ENCODE measurements at places on chromosomes 2 and 18.
A peak's percentile ranks its signal among the peaks of the same experiment; 100 is the strongest.

GRCh38 chr2:207184348-207184747 is 18.6 kb upstream of the KLF7 start:
- peak; percentile 55 for DNase-seq

- DNase-seq: peak; percentile 76
These were observed at the start of gene TFPI for GRCh38 chr2:187554011-187554703. Gene TFPI, minus strand, starts transcription at chr2:187554435. Its CDS starts 50,667 bp downstream, at chr2:187503768.

DNA sequence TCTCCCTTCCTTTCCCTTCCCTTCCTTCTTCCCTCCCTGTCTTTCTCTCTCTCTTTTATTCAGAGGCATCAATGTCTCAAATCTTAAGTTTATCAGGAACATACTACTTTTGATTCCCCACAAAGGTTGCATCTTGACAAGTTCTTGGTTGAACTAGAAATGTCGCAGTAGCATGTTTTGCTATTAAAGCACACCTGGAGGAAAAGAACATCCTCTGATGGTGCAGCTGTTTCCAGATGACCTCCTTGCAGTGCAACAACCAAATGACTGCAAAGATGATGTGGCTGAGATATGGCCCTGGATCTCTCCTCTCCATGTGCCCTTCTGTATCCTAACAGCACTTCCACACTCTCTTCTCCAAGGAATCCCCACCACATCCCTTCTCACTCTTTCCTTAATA is 127.2 kb downstream of the SLC8A1 start:
- no peak for DNase-seq

GRCh38 chr2:198028955-198029354 is 224.6 kb downstream of the PLCL1 start:
- no peak for DNase-seq

GRCh38 chr2:176251928-176252327 is 17.3 kb upstream of the MTX2 start:
- DNase-seq: no peak

DNA sequence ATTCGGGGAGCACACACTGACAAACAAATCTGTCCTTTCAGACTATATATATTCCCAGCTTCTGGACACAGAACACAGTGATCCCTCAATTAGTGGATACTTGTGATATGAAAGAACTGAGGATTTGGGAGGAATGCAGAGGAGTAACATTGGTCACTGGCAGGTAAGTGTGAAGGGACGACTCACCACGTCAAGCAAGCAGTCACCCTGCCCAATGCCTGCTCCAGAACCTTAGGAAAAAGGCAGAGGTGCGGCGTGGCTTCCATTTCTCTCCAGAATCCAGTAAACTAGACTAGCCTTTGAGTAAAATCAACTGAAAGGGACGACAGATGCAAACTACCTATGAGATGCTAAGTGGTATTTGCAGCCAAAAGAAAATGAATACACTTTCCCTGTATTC is 1.1 kb downstream of the CCDC93 start:
- no peak for DNase-seq

DNA sequence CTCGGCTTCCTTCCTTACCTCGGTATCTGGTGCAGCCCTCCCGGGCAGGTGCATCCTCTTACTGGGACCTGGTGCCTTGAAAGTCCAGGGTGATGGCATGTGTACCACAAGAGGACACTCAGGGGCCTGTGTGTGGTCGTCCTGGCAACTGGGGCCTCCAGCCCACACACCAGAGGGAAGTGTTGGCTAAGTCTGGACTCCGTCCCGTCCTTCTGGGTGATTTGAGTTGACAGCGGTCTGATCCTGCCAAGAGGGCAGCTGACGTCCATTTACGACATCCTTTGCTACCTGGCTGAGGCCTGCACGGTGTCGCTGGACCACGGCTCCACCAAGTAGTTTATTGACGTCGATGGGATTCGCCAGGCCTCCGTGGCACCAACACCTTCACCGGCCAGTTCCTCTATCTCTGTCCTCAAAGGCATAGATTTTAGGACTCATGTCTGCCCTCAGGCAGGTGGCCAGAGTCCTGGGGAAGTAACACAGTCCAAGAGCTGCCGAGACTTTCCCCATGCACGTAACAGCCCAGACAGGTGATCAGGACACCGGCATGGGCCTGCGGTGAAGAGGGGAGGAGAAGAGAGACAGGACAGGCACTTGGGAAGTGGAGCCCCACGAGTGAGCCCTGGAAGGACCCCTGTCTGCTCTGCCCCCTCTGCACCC is 186.0 kb upstream of the HDAC4 start:
- no peak for DNase-seq

DNA sequence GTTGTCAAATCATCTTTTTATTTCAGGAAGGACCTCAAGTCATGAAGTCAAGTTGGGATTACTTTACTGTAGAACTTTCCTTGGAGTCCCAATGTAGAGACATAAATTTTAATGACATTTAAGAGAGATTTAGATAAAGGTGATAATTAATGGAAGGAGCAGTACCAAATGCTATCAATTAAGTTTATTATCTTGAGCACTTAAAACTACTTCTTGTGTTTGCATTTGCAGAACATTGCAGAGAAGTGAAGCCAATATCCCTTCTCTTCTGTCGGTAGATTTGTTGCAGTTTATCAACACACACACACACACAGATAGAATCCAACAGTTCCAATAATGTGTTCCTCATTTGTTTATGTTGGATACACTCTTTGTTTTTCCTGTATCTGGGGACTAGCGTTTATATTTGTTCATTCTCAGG is 570.7 kb downstream of the EPHA4 start:
- no peak for DNase-seq

DNA sequence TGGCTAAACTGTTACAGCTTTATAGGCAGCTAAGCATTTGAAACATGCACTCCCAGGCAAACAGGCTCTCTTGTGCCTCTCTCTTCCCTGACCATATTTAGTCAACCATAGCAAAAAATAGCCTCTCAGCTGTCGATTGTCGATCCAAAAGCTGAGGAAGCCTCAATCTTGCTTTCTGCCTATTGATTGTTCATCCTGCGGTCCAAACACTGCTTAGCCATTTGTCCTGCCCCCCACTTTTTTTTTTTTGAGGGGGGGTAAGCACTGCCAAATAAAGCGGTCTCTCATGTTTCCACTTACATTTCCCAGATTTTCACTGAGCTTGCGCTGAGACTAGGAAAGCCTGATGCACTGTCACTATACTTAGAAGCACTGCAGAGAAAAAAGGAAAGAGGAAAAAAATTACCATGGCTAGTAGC is 90.8 kb downstream of the MIB1 start:
- DNase-seq: no peak

DNA sequence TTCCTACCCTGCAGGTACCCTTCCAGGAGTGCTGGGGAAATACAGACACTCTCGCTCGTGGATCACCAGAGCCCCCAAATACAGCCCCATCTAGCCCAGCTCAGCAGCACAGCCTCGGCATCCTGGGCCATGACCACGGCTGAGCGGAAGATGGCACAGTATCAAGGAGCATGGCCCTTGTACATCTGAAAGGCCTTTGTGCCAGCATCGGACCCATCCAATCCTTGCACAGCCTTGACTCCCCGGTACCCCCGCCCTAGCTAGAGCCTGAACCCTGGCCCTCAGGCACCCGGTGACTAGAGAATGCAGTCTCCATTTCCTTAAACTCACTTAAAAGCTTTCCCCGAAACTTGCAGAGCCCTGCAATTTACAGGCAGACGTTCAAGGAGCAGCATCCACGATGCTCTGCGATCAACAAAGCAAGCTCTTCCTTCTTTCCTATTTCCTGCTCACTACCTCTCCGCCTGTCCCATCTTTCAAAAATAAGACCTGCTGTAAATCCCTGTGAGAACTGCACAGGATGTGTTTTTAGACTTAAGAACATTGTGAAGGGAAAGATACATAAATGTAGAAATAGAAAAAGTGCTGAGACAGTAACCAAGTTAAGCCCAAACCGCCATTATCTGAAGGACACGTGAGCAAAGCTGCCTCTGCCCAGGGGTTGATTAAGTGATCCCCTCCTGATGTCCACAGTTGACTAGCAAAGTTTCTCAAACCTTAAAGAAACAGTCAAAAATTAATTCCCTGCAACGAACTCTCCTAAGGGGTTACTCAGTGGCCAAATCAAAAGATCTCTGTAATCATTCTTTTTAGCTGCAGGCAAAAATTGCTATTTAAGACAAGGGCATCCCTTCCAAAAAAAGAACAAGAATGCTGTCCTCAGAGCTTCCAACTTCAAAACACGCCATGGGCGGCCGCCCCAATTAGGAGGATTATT is 48.5 kb downstream of the ZNF516 start:
- DNase-seq: no peak

GRCh38 chr2:5235701-5236100 is 456.5 kb upstream of the SOX11 start:
- DNase-seq: no peak

DNA sequence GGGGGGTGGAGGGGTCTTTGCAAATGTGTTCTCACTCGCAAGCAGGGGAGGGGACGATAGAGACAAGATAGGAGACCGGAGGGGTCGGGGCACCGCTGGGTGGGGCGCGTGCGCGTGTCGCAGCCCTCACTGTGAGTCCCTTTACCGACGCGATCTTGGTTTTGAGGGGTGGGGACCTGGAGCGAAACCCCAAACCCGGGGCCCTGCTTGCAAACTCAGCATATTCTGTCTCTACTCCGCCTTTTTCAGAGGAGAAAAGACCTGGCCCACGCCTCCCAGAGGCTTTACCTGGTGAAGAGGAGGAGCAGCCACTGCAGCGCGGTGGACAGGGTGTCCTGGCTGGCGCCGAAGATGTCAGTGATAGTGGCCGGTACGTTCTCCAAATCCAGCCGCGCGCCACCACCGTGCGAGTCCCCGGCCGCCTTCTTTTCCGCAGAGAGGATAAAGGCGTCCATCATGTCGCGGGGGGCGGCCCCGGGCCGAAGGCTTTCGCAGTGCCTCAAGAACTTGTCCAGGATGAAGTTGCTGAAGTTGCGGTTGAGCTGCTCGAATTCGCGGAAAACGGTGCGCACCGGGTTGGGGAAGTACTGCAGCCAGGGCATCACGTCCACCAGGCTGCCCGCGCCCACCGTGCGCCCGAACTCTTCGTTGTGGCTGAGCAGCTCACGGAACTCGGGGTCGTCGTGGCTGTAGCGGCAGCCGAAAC is 1.7 kb downstream of the CYP1B1 start:
- DNase-seq: no peak

DNA sequence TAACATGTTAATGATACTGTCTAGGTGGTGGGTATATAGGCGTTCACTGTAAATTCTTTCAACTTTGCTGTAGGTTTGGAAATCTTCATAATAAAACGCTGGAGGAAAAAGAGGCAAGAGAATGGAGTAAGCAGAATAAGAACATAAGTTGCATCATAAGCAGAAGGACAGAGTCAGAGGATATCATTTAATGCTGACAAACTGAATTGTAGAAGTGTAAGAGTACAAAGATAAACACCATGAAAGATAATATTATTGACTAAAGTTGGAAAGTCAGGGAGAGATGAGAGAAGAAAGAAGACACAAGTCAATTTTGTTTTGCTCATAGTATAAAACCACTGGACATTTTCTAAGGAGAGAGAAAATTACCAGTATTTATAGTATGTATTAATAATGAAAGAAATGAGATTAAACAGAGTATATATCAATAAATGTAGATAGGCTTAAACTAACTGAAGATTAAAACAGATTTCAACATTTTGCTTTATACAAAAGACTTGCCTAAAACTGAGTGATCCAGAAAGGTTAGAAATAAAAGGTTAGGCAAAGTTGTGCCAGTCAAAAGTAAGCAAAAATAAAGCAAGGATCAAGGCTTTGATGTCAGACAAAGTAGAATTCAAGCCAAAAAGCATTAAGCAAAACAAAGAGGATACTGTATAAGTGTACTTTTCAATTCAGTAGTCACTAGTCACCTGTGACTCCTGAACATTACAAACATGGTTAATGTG is 42.4 kb upstream of the VIT start:
- DNase-seq: no peak

DNA sequence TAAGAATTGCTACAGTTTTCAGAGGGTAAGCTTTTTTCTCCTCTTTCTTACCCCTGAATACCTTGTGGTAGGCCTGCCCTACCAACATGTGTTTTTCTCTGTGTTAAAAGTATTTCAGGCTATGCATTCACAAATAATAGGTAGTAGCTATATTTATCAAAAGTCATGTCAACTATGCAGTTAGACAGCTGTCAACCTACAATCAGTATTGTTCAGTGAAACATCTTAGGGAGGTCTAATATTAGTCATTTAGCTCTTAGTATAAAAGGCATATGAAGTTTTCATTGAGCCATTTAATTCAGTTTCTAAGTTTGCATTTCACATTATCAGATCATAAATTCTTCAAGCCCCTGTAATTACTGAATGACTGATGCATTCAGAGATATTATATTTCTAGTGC is 36.7 kb downstream of the XIRP2 start:
- DNase-seq: no peak

DNA sequence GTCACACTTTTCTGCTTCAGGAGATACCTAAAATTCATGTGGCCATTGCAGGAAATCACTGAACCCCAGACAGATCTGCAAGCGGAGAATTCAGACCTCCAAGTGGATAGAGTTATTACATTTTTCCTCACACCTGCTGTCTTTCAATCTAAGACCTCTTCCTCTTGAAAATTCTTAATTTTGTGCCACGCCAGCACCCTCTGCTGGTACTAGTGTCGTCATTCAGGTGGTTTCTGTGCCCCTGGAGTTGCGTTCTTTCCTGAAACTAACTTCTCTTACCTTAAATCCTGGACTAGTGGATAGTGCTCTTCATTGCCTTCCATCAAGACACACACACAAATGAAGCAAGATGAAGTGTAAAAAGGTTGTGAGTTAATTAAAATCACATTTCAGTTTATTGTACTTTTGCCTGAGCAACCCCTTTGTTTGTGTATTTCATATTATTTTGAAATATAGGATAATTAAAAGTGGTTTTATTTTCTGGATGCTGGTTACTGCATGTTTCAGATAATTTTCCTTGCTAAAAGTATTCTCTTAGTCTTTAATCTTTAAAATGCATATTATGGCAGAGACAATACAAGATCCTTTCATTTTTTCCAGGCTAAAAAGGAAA is 1.6 kb upstream of the DNER start:
- peak; percentile 37 for DNase-seq

GRCh38 chr18:13447621-13448334 is 229.2 kb downstream of the LDLRAD4 start:
- peak; percentile 10 for DNase-seq

DNA sequence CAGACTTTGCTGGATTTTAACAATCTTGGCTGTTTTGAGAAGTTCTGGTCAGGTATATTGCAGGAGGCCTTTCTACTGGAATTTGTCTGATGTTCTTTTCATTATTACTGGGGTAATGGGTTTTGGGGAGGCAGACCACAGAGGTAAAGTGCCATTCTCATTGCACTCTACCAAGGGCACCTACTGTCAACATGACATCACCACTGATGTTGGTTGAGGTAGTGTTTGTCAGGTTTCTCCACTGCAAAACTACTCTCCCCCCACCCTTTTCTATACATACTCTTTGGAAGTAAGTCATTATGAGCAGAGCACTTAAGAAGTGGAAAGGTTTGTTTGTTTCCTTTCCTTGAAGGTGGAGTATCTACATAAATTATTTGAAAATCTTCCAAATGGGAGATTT is 27.0 kb downstream of the PRKD3 start:
- DNase-seq: no peak

Measured in EL (cell line).